ENCODE measurements at places on chromosomes 3 and 15.

- DNase-seq: no peak
Observed at GRCh38 chr3:153173758-153174516, 11.9 kb downstream of the RAP2B start.

GRCh38 chr15:36178303-36178633 lies 401.2 kb upstream of the CDIN1 start:
- DNase-seq: no peak

GRCh38 chr15:44381236-44381635 lies 46.2 kb upstream of the CTDSPL2 start:
- DNase-seq: no peak

- DNase-seq: no peak
Observed at GRCh38 chr3:47323431-47324277, 40.9 kb downstream of the KLHL18 start.

DNA sequence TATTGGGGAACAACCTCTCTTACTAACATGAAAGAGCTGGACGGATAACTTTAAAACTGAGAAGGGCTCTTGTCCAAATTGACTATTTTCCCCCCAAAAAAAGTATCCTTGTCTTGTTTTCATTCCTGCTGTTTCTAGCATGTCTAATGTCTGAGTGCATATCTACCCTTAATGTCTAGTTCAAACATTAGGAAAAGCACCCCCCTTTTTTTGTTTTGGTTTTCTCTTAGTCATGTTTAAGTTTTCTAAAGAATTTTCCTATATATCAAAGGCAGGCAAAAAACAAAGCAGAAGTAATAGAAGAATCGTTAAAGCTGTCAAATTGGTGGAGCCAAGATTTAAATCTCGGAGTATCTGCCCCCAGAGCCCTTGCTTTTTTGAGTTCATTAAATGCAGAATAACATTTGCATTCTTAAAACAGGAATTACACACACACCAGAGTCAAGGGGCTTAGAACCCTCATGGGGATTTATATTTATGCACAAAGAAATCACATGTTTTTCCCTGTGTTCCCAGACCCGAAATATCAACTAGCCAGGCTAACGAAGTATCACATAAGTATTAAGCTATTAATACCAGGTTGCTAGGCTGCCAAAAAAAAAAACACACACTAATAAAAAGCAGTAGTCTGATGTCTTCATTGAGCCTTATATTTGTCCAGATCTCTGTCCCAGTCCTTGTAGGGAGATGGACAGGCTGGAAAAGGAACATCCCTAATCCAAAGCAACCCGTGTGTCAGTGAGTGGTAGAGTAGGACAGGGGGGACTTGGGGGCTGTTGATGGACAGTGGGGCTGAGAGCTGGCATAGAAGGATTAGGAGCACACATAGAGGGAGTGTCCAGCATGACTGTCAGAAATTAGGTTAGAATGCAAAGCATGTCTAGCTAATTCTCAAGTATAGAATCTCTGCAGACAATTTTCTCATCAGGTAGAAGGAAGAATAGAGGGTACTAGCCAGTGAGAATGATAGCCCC lies 103.6 kb upstream of the BFSP2 start:
- no peak for DNase-seq

DNA sequence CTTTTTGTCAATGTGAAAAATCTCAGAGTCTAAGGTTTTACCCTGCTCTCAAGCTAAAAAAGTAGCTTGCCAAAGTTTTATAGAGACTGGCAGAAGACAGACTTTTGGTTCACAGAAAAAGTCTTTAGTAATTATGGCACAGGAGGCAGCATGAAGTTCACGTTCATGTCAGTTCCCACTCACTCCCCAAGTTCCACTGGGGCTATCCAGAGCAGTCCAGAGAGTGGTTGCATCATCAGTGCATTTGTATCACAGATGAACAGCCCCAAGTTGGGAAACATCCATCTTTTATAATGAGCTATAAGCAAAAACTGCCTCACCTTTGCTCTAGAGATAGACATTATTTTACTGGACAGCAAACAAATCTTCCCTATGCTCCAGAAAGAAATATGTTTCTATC lies 454.1 kb upstream of the AGTR1 start:
- no peak for DNase-seq

DNA sequence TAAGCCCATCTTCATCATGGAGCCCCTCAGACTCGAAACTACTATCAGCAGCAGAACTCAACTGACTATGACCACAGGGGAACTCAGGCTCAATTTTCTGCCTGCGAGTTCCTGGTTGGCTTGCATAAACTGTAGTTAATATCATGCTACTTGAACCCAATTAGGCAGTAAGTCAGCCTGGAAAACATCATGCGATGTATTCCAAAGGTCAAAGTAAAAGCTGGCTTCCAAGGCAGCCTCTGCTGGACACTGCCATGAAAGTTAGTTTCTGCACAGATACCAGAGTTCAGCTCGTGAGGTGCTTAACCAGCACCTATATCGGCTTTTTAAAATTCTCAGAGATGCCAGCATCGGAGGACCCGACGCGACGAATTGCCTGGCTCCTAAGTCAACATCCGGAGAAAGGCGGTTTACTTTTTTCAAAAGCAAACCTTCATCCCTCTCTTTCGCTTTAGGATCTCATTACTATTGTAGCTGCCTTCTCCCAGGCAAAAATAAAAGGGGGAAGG lies 3.8 kb downstream of the ANP32A start:
- DNase-seq: no peak

DNA sequence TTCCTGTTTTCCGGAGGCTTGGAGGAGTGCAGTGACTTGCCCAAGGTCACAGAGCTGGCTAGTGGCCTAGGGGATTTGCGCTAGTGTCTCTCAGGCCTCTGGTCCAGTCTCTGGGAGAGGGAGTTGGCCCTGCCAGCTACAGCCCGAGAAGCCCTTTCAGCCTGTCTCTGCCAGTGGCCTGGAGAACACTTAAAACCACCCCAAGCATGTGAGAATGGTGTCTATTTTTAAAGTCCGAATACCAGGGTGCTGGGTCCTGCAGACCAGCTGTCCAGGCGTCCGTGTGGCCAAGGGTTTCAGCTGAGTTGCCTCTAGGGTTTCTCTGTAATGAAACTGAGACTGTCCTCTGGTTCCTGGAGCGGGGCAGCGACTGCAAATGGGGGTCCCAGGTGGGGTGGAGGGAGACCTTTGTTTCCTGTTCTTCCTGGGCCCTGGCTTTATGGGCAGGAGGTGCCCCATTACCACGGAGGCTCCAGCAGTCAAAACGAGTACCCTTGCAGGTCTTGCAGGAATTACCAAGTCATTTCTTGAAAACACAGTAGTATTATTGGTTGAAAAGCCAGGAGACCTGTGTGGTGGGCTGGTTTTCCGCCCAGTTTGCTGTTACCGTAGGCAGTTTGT lies 2.2 kb downstream of the CAND2 start:
- no peak for DNase-seq

DNA sequence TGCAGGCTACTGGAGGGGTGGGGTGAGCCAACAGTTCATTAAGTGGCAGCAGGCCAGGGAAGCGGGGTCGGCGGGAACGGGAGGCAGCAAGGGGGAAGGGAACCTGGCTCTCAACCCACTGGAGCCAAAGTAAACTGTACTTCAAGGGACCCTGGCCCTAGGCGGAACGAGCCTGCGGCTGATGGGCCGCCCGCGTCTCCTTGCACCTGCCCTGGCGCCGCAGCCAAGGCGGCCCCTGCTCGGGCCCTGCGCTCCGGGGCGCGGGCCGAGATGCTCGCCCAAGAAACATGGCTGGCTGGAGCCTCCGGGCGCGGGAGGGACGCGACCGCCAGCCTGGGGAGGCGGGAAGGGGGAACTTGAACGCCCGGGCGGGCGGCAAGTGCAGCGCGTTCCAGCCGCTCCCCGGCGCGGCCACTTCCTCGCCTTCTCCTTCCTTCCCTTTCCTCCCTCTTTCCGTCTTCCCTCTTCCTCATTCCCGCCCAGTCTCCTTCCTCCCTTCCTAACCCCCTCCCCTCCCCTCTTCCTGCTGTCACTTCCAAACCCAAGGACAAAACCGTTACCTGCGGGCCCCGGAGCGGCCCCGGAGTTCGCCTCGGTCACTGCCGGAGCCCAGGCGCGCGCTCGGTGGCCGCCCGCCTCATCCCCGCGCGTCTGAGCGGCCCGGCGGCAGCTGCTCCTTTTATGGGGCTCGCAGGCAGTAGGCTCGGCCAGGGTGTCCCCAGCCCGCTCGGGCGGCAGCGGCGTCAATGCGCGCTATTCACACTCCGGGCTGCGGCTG lies 489.7 kb downstream of the MAGI1 start:
- no peak for DNase-seq

GRCh38 chr3:62101488-62101887 lies 271.9 kb downstream of the FEZF2 start:
- no peak for DNase-seq

- no peak for DNase-seq
Observed at GRCh38 chr15:33720952-33721351, 247.3 kb upstream of the CHRM5 start.

- no peak for DNase-seq
Observed at GRCh38 chr3:141875893-141876380, 506 bp upstream of the ATP1B3 start.

GRCh38 chr3:53880396-53881345 lies 1.3 kb downstream of the ACTR8 start:
- DNase-seq: no peak

DNA sequence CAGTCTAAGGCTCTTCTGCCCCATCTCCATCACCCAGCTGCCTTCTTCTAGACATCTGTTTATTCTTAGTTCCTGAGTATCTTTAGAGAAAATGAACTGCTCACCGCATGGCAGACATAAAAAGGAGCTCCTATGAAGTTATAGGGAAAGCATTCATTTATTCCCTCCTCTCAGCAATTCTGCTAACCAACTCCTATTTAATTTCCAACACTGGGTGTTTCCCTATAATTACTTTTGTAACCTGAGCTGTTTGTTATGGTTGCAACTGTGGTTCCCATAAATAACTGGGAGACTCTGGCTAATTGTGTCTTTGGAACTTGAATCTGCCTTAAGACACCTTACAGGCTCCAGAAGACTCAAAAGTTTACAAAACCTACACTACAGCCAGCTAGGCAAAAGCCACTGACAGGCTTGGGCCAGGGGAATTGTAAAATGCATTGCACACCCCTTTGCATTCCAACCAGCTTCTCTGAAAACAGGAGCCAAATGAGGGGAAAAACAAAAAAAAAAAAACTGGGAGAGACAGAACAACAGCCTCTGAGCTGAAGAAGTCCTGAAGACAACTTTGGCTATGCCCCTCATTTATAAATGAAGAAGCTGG lies 231.5 kb upstream of the FEZF2 start:
- DNase-seq: no peak

DNA sequence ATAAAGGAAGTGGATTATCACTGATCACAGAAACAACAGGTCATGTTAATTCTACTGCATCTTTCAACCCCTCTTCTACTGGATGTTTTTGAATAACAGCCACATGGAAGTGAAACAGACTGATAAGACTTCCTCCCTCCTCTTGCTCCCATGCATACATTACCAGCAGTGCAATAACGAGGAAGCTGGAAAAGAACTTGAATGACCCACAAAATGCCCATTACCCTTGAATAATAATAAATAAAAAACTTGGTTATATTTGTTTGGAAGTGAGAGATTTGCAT lies 51.6 kb downstream of the RARB start:
- no peak for DNase-seq

DNA sequence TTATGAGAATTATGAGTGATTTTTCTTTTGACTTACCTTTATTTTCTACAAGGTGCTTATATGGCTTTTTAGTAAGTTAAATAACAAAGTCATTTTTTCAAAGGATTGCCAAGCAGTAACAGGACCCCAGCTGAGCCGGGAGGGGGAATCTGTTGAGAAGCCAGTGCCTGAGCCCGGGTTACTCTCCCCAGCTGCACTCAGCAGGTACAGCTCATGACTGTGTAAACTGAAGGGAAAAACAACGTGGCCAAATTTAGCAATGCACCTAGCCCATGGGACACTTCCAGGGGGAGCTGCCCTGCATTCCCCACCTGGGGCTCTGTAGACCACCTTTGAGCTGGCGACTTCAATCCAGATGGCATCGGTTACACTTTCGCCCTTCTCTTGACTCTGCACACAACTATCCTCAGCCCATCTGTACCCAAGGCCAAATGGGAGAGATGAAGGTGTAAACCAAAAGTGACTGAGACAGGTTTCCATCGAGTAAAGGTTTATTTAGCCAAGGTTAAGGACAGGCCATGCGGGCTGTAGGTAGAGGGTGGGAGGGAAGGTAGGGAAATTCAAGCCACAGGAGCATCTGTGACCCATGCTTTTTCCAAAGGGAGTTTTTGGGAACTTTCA lies 18.2 kb upstream of the HCN4 start:
- DNase-seq: no peak

GRCh38 chr3:36989005-36989404 lies 3.9 kb downstream of the EPM2AIP1 start:
- DNase-seq: no peak

DNA sequence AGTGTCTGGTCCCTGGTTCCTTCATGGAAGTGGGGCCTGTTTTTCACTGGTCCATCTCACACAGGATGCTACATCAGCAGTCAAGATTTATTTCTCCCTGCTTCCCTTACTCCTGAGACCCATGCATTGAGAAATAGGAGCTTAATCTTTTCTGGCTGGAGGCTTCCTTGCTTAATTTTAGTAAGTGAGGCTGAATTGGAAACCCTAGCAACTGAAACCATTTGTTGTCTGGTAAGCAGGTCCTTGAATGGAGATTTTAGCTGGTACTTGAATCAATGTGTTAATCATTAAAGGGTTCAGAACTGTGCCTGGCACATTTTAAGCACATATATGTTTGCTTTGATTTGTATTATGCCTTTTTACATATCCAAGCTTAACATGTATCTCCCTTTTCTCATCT lies 20.2 kb upstream of the MEF2A start:
- no peak for DNase-seq

DNA sequence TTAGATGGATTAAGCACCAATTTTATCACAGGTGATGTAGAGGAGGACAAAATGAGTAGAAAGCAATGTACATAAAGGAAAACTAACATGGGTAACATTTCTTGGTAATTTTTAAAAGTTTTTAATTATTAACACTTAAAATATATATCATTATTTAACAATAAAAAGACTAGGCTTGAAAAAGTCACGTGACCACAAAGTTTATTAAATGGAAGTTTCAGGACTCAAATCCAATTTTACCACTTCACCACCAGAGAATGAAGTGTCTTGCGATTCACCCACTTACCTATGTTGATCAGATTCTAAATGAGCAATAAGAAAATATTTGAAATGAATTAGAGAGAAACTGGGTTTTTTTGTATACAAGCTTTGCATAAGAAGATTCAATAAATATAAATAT lies 721.3 kb downstream of the GBE1 start:
- DNase-seq: no peak

DNA sequence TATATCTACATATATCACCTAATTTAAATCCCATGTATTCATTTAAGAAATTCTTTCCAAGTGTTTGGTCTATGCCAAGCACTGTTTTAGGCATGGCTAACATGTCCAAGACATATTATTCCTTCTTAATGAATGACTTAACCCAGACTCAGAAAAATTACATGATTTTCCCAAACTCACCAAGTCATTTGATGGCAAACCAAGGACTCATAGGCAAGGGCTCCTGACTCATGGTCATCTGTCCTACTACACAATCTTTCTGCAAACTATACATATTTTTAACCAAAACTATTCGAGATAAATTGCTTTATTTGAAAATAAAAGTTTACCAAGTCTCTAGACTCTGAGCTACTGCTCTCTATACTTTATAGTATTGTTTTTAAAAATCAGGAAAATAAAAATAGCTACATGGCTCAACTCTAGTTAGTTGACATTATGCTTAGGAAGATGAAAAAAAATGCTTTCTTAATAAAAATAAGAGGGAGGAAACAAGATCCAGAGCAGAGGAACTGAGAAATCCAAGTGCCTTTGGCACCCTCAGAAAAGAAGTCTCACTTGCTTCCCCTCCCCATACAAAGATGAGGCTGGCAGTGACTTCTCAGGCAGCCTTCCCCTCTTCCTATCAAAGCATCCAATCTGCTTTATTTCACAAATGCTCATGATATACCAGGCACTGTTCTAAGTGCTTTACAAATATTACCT lies 182.2 kb downstream of the RSL24D1 start:
- DNase-seq: no peak
